HFF-Myc (cell line): ENCODE measurements at places on chromosomes 6 and 20.

DNA sequence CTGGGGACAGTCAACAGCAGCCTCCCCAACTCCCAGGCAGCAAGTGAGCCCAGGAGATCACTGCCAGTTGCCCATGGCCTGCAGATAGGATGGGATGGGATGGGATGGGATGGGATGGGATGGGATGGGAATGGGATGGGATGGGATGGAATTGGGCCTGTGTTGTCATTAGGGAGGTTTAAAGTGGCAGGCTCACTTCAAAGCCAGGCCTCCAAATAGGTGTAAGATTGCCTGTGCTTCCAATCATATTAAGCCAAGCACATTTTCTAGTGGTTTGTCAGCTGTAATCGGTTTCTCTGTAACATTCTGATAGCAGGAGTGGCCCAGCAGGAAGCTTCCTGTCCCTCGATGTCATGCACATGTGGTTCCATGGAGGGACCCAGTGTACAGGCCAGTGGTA, 82.7 kb upstream of the NXT1 start:
- DNase-seq: no peak

DNA sequence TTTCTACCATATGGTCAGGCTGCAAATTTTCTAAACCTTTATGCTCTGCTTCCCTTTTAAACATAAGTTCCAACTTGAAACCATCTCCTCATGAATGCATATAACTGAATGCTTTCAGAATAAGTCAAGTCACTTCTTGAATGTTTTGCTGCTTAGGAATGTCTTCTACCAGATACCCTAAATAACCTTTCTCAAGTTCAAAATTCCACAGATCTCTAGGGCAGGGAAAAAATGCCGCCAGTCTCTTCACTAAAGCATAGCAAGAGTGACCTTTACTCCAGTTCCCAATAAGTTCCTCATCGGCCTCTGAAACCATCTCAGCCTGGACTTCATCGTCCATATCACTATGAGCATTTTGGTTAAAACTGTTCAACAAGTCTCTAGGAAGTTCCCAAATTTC, 1011.2 kb upstream of the CITED2 start:
- no peak for DNase-seq

- peak; percentile 57 for DNase-seq
These were observed 146.2 kb downstream of the TBX18 start for GRCh38 chr6:84618046-84618752.

GRCh38 chr6:80214436-80215022, 108.1 kb downstream of the BCKDHB start:
- peak; percentile 16 for DNase-seq

DNA sequence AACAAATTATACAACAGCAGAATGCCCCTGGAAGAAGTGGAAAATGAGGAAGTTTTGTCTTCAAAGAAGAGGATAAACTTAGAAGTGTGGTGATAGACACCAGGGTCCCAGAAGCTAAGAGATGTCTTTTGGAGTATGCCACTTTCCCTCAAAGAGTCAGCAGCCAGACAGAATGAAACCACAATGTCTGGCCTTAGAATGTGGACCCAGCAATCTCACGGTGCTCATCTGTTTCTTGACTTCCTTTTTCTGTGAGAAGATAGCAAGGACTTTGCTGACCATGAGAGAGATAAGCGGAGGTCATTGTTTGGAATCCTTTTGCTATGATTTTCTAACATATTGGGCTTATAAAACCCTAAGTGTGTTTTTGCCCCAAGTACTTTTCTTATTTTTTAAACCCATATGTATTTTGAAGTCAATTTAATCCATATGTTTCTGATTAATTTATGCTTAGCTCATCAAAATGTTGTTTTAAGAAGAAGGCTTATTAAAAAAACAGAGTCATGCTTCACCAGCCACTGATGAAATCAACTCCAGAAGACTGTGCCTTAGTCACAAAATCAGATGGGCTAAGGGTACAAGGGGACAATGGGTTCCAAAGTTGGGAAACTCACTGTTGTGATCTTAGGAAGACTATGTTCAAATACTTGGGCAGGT, 451.2 kb upstream of the JAG1 start:
- DNase-seq: peak; percentile 27

DNA sequence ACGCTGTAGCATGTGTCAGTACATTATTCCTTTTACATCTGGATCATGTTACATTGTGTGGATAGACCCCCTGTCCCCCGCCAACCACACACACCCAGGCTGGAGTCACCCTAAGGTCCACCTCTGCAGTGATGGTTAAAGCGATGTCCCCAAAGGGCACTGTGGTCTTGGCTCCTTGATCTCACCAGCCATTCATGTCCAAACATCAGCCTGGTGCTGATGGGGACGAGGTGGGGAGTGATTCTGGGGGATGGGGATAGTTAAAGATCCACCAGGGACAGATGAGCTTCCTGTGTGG, 59.2 kb upstream of the FAM83D start:
- DNase-seq: no peak

DNA sequence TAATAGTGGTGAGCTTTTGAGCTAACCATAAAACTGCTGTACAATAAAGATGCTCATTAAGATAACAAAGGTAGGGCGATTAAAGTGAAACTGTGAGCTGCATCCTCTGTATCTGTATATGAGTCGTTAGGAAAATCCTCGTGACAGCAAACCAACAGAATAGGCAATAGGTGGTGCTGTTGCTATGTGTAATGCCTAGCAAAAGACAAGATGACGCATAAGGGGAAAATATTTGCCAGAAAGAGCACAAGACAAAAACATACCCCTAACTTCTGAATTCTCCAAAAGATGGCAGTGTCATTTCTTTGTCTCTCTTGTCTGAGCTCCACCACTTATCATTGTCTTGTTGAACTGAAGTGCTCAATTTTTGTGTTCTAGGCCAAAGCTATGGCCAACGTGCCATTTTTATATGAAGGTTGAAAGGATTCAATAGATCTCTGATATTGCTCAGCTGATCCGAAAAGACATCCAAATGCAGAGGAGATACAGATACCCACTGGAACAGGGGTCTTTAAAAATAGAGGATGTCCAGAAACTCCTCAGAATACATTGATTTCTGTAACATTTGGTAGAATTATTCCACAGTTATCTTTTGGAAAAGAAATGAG, 56.3 kb upstream of the ANKEF1 start:
- peak; percentile 76 for DNase-seq

GRCh38 chr20:8212286-8212685, 80.2 kb downstream of the PLCB1 start:
- no peak for DNase-seq
